ENCODE measurements at places on chromosomes 6 and 20.

DNA sequence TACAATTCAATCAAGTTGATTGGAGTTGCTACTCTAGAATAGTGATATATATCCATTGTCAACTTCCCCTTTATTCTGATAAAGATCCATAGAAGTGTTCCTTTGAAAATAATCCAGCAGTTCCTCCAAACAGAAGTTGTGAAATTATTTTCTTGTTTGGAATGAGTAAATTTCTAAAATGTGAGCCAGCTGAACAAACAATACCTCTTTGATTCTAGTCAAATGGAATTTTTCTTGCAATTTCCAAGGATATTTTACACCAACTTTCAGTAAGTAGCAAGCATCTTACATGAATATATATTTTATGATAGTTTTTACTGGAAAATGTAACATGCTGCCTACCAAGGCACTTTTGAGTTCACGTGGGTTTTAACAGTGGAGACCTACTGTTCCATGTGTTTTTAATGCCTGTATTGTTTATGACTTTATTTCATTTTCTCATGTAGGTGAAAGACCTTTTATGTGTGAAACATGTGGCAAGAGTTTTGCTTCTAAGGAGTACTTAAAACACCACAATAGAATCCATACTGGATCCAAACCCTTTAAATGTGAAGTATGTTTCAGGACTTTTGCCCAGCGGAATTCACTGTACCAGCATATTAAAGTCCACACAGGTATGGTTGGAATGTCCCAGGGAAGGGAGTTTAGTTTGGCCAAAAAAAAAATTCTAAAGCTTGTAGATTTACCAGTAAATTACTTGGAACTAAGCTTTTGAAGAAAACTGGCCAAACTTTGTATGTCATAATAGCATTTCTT, 6.5 kb downstream of the GZF1 start:
- DNase-seq = no peak

DNA sequence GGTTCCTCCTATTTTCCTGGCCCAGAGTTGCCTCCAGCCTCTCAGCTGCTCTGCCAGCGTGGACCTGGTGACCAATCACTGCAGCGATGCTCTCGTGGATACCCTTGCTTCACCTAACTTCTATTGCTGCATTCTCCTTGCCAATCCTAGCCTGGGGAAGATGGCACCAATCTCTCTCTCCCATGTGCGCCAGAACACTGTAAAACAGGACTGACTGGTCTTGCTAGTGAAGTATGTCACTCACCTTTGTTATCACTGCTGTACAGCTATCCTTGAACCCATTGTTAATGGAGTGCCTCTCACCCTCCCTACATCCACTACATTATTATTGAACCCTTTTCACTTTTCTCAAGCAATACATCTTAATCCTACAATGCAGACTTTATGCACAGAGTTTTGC, 80.1 kb downstream of the LYRM4 start:
- DNase-seq = no peak

DNA sequence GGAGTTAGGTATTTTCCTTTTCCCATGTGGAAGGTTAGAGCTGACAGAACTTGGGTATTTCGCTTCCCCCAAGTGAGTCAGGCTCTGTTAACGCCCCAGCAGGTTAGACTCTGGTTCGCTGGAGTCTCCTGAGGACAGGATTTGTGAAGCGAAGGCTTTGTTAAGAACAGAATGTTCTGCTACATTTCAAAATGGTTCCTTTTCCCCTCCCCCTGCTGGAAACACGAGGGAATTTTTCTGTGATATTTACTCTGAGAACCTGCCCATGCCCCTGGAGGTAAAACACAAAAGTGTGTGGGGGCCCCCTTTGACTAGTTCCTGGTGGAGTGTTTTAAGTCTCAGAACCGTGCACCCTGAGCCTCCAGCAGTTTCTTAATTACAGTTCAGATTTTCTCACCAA, 731.4 kb upstream of the CITED2 start:
- peak; percentile 69 for DNase-seq

DNA sequence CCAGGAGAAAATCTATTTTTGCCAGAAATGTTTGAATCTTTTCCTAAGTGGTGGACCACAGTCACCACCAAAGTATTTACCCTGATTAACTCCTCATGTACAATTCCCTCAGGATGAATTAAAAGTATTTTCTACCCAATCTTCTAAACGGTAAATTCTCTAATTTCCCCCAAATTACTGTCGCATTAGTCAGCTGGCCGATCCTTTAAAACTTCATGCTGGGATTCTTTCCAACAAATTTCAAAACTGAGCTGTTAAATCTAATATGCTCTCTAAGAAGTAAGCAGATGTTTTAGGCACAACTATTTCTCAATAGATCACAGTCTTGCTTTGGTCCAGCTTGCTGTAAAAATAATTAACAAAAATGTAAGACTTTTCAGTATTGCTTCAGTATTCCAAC, 447.2 kb downstream of the FRK start:
- no peak for DNase-seq

GRCh38 chr6:9606435-9607134, 808.3 kb downstream of the TFAP2A start:
- DNase-seq = no peak

DNA sequence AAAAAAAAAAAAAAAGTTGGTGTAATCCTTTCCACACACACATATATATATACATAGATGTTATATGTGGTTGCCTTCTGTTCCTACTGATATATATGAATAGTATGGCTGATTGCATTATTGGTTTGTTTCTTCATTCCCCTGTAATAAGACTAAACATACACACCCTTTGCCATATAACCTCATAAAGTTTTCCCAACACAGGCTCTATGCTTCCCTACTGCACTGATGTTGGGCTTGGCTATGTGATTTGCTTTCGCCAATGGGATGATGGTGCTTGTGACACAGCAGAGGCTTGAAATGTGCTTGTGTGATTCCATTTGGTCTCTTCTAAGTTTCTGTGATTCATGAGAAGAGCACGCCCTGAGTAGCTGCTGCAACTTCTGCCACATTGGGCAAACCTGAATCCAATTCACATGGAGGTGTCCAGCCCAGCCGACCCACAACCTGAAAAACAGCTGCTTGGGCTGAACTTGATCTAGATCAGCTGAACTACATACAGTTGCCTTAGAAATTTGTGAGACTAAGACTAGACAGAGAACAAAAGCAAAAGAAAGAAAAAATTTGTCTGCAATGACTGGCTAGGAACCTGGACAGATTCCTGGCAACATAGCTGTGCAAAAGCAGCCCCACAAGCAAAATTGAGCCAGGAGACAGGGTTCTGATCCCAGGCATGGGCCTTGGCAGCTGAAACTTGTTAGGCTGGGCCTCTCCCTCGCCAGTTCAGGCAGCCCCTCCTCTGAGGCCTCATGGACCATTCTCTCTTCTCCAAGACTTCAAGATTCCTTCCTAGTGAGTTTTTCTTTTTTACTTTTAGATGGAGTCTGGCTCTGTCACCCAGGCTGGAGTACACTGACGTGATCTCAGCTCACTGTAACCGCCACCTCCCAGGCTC, 13.4 kb upstream of the TBC1D20 start:
- DNase-seq = no peak

DNA sequence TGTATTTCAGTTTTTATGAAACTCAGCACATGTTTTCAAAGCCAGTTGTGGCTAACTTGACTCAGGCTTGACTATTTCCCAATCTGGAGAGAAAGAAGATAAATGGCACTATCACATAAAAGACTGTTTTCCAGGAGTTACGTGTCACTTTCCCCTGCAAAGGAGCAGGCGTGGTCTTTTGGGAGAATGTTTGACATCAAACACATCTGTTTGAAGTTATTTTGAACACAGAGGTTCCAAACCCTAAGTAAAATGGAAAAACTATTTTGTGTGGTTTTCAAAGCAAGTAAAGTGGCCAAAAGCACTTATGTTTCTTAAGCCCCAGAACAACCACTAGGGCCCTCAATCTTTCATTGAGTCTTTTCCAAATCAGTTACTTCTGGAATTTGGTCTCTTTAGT, 89.7 kb downstream of the FOXF2 start:
- DNase-seq = no peak

DNA sequence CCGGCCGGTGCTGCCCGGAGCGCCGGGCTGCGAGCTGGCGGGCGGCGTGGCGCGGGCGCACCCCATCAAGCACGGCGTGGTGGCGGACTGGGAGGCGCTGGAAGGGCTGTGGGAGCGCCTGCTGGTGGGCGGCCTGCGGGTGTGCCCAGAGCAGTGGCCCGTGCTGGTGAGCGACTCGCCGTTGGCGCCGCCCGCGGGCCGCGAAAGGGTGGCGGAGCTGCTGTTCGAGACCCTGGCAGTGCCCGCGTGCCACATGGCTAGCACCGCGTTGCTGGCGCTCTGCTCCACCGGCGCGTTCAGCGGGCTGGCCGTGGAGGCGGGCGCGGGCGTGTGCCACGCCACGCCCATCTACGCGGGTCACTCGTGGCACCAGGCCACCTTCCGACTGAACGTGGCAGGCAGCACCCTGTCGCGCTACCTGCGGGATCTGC, 517 bp downstream of the ACTL10 start:
- no peak for DNase-seq

- no peak for DNase-seq
These were observed 20.8 kb upstream of the TSPYL1 start for GRCh38 chr6:116300566-116300965.

DNA sequence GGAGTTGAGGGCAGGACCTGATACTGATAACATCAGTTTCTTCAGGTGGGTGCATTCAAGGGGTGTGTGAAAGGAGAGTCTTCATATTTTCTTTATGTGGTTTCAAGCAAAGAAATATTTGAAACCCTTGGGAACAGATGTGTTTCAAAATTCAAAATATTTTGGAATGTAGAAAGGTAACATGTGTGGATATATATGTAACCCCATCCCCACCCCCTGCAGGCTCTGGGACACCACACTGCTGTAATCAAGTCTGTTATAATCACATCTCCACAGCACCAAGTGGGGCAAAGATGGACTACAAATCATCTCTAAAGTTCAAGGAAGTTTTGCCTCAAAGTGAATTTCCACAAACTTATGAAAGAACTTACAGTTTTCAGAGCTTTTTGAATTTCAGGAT, 41.1 kb downstream of the CLIC5 start:
- DNase-seq = no peak

DNA sequence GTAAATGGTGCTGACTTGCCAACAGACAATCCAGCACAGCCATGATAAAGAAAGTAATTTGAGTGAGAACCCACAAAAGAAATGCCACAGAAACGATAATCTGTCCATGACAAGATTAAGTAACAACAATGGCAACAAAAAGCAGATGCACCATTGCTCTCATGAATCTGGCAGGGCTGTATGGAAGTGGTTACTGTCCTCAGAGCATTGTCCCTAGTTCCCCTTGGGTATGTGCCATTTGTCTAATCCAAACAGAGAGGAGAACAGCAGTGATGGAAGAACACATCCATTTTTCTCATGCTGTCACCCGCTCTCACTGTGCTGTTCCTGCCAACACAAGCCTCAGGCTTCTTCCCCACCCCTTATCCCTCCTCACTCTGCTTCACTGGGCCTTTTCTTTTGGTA, 65.8 kb downstream of the REV3L start:
- DNase-seq = peak; percentile 97

DNA sequence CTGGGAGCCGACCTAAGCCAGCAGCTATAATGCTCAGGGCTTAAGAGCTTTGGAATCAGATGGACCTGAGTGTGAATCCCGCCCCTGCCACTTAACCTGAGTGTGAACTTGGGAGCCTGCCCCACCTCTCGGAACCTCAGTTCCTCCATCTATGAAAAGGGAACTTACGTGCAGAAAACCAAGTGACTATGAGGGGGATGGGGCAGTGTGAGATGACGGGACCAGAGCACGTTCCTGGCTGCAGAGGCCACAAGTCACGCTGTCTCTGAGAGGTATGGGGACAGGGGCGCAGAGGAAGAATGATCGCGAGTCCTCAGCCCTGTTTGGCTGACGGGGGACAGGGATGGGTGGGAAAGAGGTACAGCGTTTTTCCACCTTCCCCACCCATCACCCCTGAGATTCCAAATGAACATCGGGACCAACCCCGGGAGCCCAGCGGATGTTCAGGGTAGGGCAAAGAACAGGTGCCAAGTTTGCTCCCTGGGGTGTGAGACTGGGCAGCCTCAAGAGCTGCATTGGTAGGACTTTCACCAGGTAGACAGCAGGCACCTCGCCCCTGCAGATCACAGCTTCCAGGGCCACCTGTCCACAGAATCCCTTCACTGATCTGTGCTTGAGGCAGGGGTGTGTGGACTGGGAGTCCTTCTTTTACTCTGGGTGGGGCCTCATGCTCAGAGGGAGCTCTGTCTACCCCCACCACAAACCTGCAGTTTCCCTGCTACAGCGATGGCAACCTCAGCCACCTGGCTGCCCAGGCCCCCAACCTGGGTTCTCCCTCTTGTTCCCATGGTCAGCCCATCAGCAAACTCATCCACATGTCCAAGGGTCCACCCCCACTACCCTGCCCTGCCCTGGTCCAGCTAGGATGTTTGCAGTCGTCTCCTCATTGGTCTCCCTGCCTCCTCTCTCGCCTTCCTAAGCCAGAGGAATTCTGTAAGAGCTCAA, 85.8 kb downstream of the CEBPB start:
- DNase-seq = no peak

GRCh38 chr6:56851074-56851473, 103.8 kb upstream of the BEND6 start:
- DNase-seq = peak; percentile 64

DNA sequence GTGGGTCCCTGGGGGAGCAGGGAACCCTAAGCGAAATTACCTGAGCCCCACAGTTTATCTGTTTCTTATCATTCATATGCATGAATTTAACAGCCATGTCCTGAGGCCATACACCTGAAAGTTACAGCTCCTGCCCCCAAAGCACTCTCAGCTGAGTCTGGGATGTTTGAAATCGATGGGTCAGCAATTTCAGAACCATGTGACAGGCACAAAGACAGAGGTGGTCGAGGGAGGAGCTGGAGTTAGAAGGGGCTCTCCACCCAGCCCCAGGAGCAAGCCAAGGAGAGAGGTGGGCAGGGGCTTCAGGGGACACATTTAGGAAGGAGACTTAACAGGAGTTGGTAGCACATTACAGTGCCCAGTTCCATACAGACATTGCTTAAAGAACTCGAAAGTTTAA, 14.9 kb downstream of the TTBK1 start:
- DNase-seq = no peak

DNA sequence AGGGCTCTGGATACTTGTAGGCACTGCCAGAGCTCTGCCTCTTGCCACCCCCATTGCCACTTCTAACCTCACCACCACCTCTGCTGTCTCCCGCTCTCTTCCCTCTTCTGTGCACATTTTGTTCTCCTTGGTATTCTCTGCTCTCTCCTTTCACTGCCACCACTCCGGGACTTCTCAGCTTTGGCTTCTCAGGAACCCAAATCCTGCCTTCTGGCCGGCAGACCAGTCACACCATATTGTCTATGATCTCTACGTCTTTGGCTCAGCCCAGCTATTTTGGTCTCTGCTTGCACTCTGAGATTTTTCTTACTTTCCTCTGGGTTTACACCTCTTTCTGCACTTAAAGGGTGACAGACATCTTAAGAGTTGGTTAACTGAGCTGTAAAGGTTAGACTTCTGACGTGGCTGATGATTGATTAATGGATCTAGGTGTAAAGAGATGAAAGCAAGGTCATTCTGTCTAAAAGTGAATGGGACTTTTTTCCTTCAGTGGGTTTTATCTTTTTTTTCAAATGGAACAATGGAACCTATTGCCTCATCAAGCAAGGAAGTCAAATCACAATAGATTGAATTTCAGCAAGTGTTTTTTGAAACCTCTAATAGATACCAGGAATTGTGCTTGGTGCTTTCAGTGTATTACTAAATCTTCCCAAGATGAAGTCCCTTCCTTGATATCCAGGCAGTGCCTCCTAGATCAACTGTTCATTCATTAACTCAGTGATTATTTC, 13.8 kb downstream of the MMP24 start:
- peak; percentile 78 for DNase-seq

GRCh38 chr20:32327087-32327681, 30.9 kb upstream of the ASXL1 start:
- DNase-seq = no peak
